Stimulated activated CD8-positive, alpha-beta memory T cell treated with anti-CD3 and anti-CD28 coated beads, Interleukin-4, amount 100 ng/mL, for 4 hours (primary cell): ENCODE measurements at places on chromosomes 3 and 15.

GRCh38 chr3:188942191-188942590 lies 229.6 kb upstream of the TPRG1 start:
- no peak for DNase-seq

DNA sequence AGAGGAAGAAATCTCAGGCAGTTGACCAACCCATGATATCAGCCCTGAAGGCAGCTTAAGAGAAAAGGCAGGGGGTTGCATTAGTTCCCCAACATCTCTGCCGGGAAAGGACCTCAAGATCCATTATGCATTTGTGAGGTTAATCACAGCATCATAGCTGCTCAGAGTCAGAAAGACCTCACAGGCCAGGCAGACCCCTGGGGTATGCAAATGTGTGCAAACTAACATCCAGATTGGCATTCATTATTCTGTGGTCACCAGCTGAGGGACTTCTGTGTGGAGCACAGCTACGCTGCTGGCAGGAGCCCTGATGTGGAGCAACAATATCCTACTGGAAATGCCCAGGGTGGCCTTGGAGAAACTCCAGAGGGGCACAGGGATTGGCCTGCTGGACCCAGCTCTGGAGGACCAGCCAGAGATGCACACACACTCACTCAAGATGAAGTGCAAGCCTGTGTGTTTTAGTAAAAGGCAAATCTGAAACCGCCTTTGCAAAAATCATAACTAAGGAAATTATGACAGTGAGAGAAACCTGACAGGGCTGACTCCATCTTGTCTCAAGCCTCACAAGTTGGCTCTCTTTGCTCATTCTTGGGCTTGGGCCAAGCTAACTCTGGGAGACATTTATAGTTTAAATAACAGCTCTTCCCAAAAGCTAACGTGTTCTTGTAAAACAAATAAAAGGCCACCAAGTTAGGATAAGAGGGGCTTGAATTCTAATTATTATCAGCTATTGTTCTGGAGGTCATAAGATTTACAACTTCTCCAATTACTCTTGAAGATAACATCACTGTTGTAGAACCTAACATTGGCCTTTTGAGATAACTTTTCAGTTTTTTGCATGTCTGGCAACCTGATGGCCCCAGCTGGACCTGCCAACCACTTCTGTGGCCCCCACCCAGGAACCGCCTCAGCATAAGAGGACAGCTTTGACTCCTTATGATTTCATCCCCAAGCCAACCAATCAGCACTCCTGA lies 257.1 kb downstream of the UACA start:
- no peak for DNase-seq

DNA sequence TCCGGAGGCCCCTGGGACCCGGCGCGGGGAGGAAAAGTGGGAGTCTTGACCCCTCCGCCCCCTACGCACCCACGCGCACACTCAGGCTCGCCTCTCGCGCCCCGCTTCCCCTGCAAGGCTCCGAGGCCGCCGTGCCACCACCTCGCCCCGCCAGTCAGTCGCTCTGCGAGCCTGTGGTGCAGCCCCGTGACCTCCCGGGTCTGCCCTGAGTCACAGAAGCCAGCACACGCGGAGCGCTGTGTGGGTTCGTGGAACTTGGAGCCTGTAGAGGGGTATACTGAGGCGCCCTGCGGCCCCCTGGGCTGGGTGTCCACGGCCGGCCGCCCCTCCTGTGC lies 380 bp upstream of the ALS2CL start:
- DNase-seq, result peak; percentile 32

- no peak for DNase-seq
These were observed 233.0 kb upstream of the SATB1 start for GRCh38 chr3:18657858-18658820.

GRCh38 chr3:78804251-78805037 lies 963.4 kb downstream of the ROBO1 start:
- no peak for DNase-seq

DNA sequence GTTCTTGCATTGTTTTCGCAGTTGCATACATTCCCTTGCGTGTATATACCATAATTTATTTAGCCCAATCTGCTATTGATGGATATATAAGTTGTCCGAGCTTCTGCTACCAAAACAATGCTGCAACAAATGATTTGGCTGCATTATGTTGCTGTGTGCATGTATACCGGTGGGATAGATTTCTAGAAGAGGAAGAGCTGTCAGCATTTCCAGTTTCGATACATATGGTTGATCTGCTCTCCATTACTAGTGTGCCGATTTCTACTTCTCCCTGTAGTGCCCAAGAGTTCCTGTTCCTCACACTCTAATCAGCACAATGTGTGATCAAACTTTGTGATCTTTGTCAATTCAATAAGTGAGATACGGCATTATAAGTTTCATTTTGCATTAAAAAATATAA lies 92.8 kb upstream of the NMNAT3 start:
- DNase-seq, result no peak

- no peak for DNase-seq
These were observed 29.6 kb upstream of the FNDC3B start for GRCh38 chr3:172009803-172010202.

DNA sequence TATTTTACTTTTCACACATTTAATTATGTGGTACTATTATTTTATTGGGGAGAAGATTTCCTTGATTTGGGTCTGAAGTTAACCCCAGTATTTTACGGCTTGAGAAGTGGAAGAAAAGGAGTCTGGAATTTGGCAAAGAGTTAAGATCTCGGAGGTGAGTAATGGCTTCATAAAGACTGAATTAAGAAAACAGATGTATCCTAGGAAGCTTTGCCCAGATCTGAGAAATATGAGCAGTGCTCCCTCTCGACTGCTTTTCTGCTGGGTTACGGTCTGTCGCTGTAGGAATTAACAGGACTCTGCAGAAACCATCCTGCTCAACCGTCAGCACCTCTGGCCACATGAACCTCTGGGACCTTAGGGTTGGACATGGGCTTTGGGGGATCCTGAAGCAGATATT lies 163.6 kb upstream of the NDN start:
- DNase-seq, result no peak

DNA sequence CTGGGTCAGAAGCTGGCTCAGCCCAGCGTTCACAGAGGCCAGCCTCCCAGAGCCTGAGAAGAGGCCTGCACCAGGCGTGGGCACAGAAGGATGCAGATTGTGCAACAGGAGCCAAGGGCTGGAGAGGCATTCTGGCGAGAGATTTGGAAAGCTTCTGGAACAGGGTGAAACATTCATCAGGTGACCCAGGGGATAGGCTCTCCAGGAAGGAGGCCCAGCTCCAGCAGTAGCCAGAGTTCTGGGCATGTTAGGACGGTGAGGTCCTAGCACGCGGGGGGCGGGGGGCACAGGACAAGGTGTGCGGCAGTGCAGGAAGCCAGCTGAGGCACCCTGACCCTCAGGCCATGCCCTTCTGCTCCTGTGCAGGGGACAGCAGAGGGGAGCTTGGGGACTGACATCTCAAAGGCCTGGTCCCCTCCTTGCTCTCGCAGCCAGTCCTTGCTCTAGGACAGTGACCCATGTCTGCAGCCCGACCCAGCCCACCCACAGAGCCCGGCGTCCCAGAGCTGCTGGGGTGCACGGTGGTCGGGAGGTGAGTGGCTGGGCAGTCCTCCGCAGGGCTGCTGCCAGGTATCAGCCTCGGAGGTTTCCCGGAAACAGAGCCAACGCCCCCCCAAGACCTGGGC lies 111.7 kb upstream of the KLF13 start:
- DNase-seq, result no peak

GRCh38 chr3:177057768-177058167 lies 139.5 kb downstream of the TBL1XR1 start:
- DNase-seq, result no peak

GRCh38 chr3:171936191-171936841 lies 93.2 kb downstream of the TMEM212 start:
- no peak for DNase-seq

DNA sequence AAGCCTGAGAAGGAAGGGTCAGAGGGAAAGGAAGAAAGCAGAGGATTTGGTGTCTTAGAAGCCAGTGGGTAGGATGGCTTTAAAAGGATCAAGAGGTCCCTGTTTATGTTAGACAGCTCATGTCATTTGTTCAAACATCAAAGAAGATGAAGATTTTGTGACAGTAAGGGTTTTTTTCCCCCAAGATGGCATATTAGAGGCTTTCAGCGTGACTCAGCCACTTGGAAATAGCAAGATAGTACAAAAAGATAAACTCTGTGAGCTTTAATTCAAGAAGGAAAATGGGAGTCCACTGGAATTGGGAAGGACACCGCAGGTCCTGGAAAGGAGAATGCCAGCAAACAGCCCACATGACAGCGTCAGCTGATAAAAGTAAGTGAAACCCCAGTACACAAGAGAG lies 467.1 kb upstream of the THBS1 start:
- DNase-seq, result no peak

- no peak for DNase-seq
These were observed 84.9 kb downstream of the SEMA6D start for GRCh38 chr15:47802216-47802615.
